Activated CD4-positive, alpha-beta T cell treated with anti-CD3 and anti-CD28 coated beads for 1 hour (primary cell): ENCODE measurements at places on chromosomes 2 and 18.

GRCh38 chr2:156110890-156111289 lies 221.6 kb downstream of the NR4A2 start:
- no peak for DNase-seq

DNA sequence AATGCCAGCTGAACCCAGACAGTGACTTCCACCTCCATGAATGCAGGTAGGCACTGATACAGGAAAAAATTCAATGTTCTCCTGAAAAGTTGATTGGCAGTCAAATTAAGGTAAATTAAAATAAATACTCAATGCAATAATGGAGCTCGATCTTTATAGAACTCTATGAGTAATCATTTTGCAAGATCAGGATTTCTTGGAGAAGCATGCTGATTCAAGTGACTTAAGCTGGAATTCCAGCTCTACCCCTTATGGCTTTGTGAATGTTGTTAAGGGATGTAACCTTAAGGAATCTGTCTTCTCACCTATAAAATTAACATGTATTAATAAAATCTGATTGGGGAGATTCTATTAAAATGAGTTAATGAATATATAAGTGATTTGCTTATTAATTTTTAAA lies 145.1 kb downstream of the QPCT start:
- no peak for DNase-seq

GRCh38 chr2:159558479-159558878 lies 57.9 kb downstream of the BAZ2B start:
- no peak for DNase-seq

GRCh38 chr2:233051241-233052149 lies 8.6 kb upstream of the INPP5D start:
- DNase-seq = no peak

DNA sequence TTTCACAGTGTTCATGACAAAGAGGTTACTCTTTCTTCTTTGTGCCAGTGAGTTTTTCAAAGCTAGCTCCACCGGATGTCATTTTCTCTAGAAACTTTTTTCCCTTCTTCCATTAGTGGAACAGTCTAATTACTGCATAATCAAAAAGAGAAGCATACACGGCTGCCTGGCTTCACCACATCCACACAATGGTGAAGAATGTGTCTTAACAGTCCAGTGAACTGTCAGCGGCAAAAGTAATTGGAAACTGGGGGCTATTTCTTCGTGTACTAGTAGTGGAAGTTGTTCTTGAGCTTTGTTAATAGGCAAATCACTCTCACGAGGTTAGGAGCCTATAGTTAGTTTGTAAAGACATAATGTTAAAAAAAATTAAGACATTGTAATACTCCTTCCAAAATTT lies 32.9 kb upstream of the PIK3C3 start:
- no peak for DNase-seq

GRCh38 chr2:8019934-8020333 lies 661.9 kb upstream of the ID2 start:
- no peak for DNase-seq

DNA sequence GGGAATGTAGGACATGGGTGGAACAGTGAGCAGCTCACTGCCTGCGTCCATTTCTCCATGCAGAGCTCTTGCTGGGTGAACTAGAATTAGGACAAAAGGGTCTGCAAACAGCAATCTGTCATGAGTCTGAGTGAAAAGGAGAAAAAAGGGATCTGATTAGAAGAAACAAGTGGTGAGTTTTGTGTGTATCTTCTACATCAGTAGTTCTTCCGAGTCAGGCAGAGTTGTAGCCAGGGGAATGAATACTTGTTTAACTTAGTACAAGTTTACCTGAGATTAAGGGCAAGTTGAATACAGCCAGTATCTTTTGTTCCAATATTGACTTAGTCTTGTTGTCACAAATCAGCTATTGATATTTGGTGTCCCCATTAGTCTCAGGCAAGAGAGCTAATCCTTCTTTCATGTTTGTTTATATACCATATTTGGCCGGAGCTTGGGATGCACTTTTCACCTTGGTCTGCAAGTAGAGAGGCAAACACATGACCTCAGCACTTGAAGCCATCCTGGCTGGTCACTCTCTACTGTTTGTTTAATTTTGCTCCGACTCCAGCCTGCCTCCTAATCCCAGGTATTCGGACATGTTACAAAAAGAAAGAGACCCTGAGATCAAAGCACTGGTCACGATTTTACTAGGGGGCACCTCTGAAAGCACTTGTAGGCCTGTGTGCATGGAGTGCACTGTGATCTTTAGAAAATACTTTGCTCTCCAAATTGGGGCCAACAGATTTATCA lies 211.0 kb upstream of the NT5C1B start:
- no peak for DNase-seq

DNA sequence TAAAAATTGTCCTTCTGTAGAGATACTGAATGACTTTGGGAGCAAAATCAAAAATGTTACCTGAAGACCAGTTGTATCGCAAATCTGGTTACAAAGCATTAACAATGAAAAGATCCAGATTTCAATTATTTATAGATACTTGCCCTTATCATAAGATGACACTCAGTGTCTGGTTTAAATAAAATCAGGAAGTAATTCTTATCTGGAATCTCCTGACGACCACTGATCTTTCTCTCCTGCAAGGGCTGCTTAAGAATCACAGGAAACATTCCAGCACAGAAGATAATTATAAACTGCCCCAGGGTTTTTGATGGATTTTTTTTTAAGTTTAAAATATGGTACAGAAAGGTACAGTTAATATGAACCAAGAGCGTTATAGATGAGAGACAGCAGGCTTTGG lies 205.7 kb downstream of the ALK start:
- DNase-seq = no peak

DNA sequence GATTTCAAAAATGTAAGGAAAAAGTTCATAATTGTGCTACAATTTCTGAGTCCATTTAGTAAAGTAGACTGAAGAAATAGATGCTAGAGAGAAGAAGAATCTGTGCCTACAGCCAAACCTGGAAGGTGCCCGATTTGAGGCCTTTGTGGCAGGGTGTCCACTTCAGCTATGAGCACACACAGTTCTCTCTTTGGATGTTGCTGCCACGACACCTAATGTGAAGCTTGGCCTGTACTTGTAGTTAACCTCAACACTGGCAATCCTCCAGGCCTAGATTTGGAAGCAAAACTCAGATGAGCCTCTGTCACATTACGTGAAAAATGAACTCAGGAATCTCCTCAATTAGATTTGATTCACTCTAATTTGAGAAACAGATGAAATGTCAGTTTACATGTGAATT lies 90.1 kb upstream of the LRP1B start:
- no peak for DNase-seq

GRCh38 chr2:228642861-228643260 lies 461.4 kb upstream of the SPHKAP start:
- DNase-seq = no peak
